ENCODE measurements at places on chromosomes 12 and 14.

DNA sequence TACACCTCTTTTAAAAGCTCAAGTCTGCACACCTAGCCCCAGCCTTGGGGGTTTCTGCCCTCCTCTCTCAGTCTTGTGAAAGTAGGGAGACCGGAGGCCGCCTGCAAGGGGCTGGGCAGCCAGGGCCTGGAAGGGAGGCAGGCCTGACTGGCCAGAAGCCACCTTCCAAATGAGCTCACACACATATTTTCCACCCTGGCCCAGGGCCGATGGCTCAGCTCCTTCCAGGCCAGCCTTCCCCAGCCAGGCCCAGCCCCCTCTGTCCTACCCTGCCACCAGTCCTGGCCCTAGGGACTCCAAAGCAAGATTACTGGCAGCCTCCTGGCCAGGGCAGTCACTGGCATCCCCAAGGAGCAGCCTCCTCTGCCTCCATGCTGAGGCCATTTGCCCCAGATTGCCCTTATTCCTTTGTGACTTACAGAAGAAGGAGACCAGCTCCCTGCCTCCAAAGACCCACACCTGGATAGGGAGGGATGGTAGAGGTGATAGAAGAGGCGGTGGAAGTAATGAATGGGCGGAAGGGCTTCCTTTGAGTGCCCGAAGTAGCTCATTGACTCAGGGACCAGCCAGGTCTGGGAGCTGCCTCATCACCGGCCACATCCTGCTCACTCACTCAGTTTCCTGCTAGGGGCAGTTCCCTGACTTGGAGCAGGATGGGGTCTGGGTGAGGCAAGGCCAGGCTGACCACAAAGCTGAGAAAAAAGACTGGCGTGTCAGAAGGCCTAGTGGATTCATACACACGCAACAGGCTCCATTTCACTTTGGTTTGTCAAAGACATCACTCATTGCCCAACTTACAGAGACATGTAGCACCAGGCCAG lies 14.8 kb downstream of the MMP14 start:
- DNase-seq, result peak; percentile 100

DNA sequence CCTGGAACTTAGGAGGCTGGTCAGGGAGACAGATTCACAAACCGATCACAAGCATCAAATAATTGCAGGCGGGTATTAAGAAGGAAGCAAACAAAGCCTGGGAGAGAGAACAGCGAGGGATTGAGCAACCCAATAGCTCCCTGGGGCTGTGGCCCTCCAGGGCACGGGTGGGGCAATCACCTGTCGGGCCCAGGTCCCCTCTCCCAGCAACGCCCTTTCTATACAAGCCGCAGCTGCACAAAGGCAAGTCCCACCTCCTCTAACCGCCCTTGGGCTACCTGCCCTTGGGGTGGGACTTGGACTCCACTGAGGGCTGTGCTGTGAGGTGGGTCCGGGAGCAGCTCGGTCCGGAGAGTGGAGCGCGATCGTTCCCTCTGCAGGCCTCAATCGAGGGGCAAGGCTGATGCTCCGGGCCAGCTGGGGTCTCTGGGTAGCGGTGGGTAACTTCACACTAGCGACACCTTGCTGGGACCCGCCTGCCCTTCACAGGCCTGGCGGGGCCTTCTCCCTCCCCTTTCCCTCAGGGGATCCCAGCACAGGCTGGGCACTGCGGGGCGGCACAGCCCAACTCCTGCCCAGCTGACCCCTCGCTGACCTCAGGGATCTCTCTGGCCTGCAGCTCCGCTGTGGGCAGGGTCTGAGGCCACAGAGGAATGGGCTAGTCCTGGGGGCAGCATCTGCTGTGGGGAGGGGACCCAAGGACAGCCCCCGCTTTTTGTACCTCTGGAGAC lies 8.0 kb downstream of the PHB2 start:
- DNase-seq, result no peak

- DNase-seq, result peak; percentile 26
Observed at GRCh38 chr14:75714991-75715390, 53.9 kb downstream of the TTLL5 start.

DNA sequence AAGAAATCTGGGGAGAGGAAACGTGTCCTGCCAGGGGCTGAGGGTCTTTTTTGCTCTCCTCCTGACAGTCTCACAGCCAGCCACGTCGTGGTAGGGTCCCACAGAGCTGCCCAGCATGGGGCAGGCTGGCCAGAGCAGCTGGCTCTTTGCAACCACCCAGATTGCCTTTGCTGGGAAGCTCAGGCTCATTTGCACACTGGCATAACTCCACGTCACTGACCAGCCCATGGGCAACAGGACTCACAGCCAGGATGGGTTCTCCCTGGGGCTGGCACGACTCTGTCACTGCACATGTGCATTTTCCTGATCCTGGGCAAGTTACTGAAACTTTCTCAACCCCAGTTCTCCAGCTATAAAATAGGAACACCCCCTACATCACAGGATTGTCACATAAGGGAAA lies 242.2 kb downstream of the DPF3 start:
- no peak for DNase-seq

GRCh38 chr12:7293670-7294069 lies 10.2 kb upstream of the ACSM4 start:
- no peak for DNase-seq

GRCh38 chr12:68280240-68280639 lies 26.8 kb upstream of the IL22 start:
- DNase-seq, result no peak

- DNase-seq, result no peak
Observed at GRCh38 chr14:103886304-103887169, 39.2 kb upstream of the PPP1R13B start.

DNA sequence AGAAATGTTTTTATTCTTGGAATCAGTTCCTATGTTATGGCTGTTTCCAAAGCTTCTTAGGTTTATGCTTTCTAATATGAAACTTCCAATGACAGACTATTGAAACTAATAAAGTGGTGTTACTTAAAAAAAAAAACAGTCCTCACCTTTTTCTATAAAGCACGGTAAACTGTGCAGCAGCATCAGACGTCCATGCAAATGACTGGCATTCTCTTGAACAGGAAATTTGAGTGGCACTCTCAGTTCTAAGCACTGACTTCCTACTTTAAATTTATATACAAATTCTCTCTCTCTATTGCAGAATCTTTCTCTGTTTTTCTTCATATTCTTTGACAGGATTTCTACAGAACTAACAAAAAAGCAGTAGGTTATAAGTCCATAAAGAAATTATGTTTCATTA lies 2.8 kb upstream of the RAD51AP1 start:
- DNase-seq, result no peak

GRCh38 chr12:123457980-123458779 lies at the start of gene SNRNP35:
Gene SNRNP35 (plus strand): TSS chr12:123458139. CDS start chr12:123465541, 7,402 bp downstream.
- DNase-seq, result peak; percentile 83

- no peak for DNase-seq
Observed at GRCh38 chr14:24261256-24261968, 1.6 kb downstream of the TGM1 start.

GRCh38 chr12:50052964-50053363 lies 4.4 kb upstream of the ASIC1 start:
- DNase-seq, result no peak

DNA sequence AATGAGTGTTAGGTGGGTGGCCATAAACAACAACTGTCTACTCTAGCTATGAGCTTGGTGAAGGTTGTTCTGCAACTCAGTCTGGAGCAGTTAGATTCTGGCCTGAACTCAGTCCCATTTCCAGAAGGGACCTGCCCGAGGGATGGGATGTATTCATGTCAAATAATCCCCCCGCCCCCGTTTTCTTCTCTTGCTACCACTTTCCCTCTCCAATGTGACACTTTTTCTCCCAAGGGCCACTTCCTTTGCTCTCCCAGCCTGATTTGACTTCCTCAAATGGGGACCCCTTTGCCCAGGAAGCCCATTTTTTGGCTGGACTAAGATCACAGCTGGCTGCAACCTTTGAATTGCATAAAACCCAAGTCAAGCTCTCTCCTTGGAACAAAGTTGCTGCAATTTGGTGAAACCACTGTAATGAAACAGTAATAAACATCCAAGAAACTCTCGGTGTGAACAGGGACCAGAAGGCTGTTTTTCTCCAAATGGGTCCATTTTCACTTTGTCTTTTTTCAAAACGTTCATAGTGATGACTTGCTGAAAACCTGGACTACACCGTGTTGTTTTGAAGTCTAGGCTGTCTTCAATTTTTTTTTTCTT lies 137.2 kb upstream of the GSC start:
- DNase-seq, result no peak

DNA sequence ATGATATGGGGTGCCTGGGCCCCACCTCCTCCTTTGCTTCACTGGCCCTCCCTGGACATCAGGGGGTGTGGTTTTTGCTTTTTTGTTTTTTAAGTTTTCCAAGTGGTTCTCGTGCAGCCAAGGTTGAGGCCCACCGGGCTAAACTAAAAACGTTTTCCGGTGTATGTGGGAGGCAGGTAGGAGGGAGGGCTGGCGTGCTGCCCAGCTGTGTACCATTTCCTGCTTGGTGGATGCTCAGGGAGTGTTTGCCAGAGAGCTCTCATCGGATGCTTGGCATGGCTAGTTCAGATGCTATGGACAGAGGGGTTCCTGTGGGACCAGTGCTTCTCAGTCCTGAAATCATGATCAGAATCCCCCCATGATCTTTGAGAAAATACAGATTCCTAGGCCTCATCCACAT lies 246.4 kb downstream of the CACNA1C start:
- peak; percentile 10 for DNase-seq

- peak; percentile 31 for DNase-seq
Observed at GRCh38 chr14:100096656-100097055, 31.4 kb downstream of the EVL start.

GRCh38 chr14:68539241-68539737 lies 253.6 kb downstream of the ZFP36L1 start:
- no peak for DNase-seq

- no peak for DNase-seq
Observed at GRCh38 chr12:85257671-85258070, 22.3 kb upstream of the ALX1 start.

- DNase-seq, result no peak
Observed at GRCh38 chr12:117328556-117329100, 32.8 kb downstream of the NOS1 start.

DNA sequence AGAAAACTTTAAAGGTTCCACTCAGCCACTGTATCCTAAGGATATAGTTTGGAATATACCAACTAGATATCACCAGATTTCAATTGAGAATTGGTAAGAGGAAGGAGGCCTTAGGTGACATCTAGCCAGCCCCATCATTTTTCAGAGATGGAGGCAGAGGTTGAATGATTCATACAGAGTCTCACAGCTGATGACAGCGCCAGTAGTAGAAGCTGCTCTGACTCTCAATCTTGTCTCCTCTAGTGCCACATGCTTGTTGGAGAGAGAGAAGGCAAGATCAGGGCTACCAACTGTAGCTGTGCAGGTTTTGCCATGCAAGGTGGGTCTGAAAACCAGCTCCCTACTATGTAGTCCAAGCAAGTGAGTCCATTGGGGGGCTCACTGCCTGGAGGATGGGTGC lies 6.1 kb downstream of the FRMD6 start:
- DNase-seq, result peak; percentile 21

GRCh38 chr12:113040722-113041171 lies 15.8 kb upstream of the DTX1 start:
- DNase-seq, result peak; percentile 99

DNA sequence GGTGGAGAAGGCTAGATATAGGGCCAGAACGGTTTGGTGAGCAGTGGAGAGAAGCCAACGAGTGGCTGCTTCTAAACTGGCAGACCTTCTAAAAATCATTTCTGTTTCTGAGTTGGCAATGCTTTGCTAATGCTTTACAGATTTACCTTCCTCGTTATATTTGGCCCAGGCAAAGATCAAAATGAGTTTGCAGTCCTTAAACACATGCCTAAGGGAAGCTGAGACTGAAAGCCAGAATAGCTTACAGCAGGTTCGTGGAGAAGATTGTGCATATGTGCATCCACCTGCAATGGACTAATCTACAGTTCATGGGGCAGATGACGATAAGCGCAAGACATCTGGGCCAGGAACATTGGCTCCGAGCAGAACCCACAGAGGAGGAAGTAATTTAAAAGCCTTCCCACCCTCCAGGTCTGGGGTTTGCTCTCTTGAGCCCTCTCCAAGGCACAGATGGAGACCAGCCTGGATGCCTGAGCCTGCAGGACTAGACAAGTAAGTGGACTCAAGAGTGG lies 99.4 kb downstream of the NINJ2 start:
- no peak for DNase-seq

DNA sequence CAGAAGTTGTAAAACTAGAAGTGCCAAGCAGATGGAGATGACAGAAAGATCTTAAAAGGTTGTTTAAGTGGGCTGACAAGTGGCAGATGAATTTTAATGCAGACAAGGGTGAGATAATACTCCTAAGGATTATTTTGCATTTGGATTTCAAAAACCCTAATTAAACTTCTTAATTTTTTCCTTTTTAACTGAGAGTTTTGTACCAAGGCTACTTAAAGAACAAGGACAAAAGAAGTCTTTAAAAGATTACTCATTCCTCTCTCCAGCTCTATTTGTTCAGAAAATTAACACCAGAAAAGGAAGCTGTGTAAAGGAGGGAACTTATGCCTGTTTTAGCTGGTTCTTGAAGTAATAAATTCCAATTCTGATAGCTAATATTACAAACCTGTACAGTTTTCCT lies 275.4 kb downstream of the ETNK1 start:
- DNase-seq, result no peak

GRCh38 chr12:92951006-92951405 lies 21.9 kb upstream of the EEA1 start:
- no peak for DNase-seq

GRCh38 chr14:75125617-75126016 lies 1.2 kb downstream of the NEK9 start:
- DNase-seq, result peak; percentile 44

Measured in HT1080 (cell line).